ENCODE measurements at places on chromosomes 1 and 21.

DNA sequence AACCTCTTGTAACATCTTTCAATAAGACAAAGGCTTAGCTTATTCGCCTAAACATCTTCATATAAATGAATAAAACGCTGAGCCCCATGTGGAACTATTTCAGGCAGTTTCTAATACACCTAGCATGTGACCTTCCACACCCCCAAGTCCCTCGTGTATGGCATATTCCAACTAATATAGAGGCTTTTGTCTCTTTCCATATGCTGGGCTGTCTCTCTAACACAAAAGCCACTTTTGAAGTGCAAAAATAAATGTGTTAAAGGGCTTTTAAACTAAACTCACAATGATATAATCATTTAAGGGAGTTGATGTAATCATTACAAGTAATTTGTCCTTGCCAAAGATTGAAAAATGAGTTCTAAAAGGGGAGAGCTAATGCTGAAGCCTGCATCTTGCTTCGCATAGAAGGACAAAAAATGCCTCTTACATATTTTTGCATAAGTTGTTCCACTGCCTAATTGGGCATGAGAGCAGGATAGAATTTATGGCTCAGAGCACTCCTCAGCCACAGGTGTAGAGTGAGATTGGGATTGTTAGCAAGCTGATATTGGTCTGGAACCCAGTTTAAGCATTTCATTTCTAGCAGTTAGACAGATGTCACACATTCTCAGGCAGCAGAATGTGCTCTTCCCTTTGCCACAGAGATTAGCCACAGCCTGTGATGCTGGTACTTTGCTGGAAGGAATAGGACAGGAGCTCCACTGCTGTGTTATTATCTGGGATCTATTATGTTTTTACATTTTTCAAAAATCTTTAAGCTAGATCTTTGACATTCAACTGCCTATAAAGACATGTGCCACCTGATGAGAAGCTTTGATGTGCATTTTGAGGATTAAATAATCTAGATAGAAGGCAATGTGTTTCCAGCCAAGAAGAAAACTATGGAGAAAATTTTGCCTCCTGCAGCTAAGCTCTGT, 1044.4 kb downstream of the ADGRL2 start:
- no peaks in the 10 kb centered on the region for H3K27me3 ChIP-seq
- DNase-seq = no peak
- no peak overlapping the region for H3K4me3 ChIP-seq

- no peak overlapping the region for H3K27ac ChIP-seq
- peaks cover 18% of the 10 kb centered on the region for H3K4me1 ChIP-seq
- no peak overlapping the region for H3K4me3 ChIP-seq
- H3K36me3 ChIP-seq = no peaks in the 10 kb centered on the region
- peaks cover 37% of the 10 kb centered on the region for H3K27me3 ChIP-seq
Measured at GRCh38 chr1:4268889-4269284, 368.8 kb upstream of the C1orf174 start.

GRCh38 chr1:110070671-110071242, at the start of gene ALX3:
Gene ALX3, minus strand, starts transcription at chr1:110070672. Its CDS starts 60 bp downstream, at chr1:110070612.
- H3K27ac ChIP-seq = no peak within 1 kb of the TSS
- peaks cover 14% of the 10 kb centered on the region for H3K27me3 ChIP-seq
- DNase-seq = no peak
- H3K4me1 ChIP-seq = peaks cover 30% of the 10 kb centered on the region
- H3K36me3 ChIP-seq = no peaks in the 10 kb centered on the region

- peaks cover 34% of the 10 kb centered on the region for H3K4me1 ChIP-seq
- no peak for DNase-seq
- no peak overlapping the region for H3K27ac ChIP-seq
- peaks cover 15% of the 10 kb centered on the region for H3K36me3 ChIP-seq
Measured at GRCh38 chr21:44092211-44092610, 15.0 kb upstream of the PWP2 start.

GRCh38 chr21:45640001-45640887, 3.3 kb upstream of the PCBP3 start:
- H3K27ac ChIP-seq = no peak overlapping the region
- peak overlapping the region; percentile 29 for H3K4me3 ChIP-seq
- no peaks in the 10 kb centered on the region for H3K36me3 ChIP-seq
- no peak for DNase-seq
- H3K27me3 ChIP-seq = peaks cover 28% of the 10 kb centered on the region

GRCh38 chr1:54278941-54279422, 79.0 kb downstream of the MRPL37 start:
- peaks cover 22% of the 10 kb centered on the region for H3K36me3 ChIP-seq
- peaks cover 33% of the 10 kb centered on the region for H3K4me1 ChIP-seq
- H3K4me3 ChIP-seq = no peak overlapping the region
